ENCODE measurements at places on chromosomes 3 and 15. TPM values are rescaled to one million over a fixed set of nuclear protein-coding genes. Genes with fewer than 3 reads are reported as not detected.

GLDN gene
- not detected for polyA plus RNA-seq

DNAJA4 gene
- 9.1 TPM for polyA plus RNA-seq

RTP3 gene
- not detected for polyA plus RNA-seq

SLC15A2 gene
- polyA plus RNA-seq: 0.51 TPM

ALPK3 gene
- polyA plus RNA-seq: 0.01 TPM

RLBP1 gene
- polyA plus RNA-seq: not detected

Measured in naive thymus-derived CD8-positive, alpha-beta T cell (primary cell).